RWPE2 (cell line): ENCODE measurements at places on chromosomes 11 and 22.
A peak's percentile ranks its signal among the peaks of the same experiment; 100 is the strongest.

GRCh38 chr11:6606471-6607189 is 3.1 kb downstream of the ILK start:
- DNase-seq, result peak; percentile 94

DNA sequence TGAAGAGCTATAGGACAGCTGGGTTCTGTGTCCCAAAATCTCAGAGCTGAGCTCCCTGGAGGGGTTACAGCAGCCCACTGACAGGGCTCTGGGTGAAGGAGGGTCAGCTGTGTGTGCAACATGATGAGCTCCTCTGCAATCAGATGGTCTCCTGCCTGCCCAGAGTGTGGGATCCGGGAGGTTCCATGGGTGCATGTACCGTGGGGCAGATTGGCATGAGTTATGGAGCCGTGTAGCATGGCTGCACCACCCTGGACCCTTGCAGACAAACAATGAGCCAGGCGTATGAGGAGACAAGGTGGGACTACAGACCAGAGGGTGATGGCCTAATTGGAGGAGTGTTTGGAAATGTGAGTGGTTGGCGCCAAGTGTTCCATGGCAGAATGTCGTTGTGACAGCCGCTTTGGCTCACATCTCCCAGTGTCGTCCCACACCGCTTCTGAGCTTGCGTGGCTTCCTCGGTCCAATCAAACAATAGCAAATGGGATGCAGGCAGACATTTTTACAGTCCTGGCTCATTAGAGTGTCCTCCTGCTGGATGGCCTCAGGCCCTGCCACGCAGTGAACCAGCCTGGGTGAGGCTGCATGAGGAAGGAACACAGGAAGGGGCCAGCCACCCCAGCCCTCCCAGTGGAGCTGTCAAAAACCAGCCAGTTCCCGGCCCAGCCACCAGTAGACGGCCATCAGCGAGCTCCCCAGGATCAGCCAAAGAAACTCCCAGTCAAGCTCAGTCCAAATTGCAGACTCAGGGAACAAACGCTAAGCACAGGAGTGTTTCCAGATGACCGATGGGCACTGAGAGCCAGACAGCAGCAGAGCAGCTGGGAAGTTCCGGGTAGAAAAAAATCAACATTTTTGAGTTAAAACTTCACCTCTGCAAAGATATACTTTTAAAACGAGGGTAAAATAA is 1066.9 kb downstream of the BRD1 start:
- DNase-seq, result no peak

DNA sequence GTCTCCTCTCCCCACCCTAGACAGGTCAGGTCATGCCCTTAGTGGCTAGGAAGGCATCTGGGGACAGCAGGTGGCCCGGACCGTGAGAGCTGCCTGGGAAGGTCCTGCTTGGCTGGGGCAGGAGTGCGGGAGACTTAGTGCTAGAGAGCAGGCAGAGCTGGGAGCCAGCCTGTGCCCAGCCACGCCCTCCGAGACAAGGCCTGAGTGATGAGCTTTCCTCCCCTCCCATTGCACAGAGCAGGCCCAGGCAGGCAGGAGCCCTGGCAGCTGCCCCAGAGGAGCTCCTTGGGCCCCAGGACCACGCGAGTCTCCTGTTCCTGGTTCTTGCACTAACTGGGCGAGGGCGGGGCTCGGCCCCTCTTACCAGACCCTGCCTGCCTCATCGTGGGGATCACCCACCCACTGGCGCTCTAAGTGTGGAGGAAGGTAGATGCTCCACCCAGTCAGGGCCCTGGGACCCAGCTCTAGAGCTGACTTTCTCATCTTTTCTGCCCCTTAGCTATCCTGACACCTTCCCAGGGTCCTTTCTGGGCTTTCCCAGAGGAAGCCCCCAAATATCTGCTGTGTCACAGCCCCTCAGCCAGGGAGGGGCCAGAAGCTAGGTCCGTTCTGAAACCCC is 44.9 kb downstream of the MACROD1 start:
- peak; percentile 90 for DNase-seq

GRCh38 chr11:12539572-12539971 is 134.6 kb upstream of the TEAD1 start:
- DNase-seq, result no peak

DNA sequence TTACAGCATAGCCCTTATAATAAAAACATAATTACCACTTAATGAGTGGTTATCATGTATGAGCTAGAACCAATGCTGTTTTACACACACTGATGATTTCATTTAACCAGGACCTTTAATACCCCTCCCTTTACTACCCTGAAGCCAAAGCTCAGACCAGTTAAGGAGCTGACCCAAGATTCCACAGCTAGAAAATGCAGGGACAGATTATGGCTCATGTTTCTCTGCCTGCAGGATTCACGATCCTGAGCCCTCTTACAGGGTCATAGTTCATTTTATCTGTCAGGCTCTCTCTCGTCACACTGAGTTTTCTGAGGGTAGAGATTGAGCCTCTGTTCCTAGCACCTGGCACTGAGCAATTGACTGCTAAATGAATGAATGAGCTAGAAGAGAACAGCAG is 27.4 kb downstream of the TUB start:
- DNase-seq, result no peak

GRCh38 chr11:84526250-84526649 is 1100.9 kb downstream of the DLG2 start:
- DNase-seq, result no peak

DNA sequence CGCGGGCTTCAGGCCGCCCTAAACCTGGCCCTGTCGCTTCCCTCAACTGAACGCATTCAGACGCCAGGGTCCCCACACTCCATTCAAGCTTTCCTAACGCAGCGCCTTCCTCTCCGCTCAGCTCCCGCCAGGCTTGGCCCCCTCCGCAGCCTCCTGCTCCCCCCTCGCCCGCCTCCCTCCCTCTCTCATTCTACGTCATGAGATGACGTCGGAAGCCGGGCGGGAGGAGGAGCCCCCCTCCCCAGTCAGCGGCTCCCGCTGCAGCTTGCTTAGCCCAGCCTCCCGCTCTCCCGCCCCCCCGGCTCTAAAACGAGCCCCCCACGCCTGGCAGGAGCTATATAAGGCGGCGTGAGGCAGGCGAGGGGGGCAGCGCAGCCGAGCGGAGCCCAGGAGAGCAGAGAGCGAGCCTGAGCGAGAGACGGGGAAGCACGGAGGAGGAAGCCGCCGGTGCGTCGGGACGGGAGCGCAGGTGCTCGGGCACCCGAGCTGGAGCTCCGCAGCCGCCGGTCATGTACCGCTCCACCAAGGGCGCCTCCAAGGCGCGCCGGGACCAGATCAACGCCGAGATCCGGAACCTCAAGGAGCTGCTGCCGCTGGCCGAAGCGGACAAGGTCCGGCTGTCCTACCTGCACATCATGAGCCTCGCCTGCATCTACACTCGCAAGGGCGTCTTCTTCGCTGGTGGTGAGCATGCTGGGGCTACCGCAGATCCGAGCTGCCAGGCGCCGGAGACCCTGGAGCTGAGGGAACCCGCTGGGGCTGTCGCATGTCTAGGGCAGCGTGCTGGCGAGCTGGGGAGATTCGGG is at the start of gene NPAS4:
Gene NPAS4, plus strand, starts transcription at position 365 of the 806 bp plus-strand sequence. Its CDS starts 145 bp downstream, at position 510.
- no peak for DNase-seq

GRCh38 chr22:49930596-49931412 is 12.4 kb downstream of the CRELD2 start:
- DNase-seq, result no peak

DNA sequence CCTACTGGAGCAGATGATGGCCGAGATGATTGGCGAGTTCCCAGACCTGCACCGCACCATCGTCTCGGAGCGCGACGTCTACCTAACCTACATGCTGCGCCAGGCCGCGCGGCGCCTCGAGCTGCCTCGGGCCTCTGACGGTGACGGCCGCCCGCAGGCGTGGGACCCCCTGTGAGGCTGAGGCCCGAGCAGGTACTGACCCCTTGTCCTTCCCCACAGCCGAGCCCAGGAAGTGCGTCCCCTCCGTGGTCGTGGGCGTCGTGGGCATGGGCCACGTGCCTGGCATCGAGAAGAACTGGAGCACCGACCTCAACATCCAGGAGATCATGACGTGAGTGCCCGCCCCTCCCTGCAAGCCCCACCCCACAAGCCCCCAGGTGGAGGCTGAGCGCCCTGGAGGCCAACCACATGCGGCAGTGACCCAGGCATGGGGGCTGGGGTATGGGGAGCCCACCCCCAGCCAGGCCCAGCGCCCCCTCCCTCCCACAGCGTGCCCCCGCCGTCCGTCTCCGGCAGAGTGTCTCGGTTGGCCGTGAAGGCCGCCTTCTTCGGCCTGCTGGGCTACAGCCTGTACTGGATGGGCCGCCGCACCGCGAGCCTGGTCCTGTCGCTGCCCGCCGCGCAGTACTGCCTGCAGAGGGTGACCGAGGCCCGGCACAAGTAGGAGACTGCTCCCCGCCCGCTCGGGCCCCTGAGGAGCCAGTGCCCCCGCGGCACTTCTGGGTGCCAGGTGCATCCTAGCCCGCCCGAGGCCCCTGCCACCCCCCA is 2.8 kb upstream of the SELENOO start:
- DNase-seq, result no peak

DNA sequence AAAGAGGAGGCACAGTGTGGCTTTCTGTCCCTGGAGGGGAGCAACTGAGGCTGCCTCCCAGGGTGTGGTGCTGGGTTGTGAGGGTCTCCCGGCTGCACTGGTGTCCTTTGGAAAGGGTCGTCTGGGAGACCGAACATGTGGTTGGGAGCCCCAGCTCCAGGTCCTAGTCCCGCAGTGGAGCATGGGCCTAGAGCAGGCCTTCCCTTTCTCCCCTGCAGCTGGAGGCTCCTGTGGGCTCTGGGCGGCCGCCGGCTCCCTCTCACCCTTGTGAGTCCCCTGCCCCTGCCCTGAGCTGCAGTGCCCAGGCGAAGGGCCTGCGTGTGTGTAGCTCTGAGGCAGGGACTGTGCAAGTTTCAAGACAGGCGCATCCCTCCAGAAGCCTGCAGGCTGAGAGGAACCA is 1492.7 kb downstream of the BRD1 start:
- DNase-seq, result peak; percentile 37

DNA sequence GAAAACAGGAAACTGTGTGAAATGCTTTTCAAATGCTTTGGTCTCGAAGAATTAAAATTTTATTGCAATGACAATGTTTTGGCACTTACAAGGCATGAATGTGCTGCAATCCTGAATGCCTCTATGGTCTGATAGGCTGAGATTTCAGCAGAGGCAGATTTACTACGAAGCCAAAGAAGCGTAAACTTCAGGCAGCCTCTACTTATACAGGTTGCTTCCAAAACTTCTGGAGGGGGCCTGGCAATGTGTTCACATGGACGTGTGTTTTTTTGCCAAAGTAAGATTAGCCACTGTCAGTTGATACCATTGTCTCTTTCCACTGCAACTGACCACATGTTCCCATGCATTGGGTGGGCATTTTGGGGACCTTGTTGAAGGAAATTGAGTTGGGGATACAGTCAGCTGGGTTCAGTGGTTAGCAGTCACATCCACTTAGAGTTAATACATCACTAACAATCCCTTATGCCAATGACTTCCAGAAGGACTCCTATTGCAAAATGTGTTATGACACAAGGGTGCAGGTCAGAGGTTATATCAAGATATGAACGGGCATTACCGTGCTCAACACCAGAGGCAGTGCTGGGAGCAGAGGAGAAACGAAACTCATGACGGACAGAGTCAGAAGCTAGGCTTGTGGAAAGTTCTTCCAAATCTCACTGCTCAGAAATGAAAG is 48.8 kb downstream of the ABTB2 start:
- DNase-seq, result no peak

DNA sequence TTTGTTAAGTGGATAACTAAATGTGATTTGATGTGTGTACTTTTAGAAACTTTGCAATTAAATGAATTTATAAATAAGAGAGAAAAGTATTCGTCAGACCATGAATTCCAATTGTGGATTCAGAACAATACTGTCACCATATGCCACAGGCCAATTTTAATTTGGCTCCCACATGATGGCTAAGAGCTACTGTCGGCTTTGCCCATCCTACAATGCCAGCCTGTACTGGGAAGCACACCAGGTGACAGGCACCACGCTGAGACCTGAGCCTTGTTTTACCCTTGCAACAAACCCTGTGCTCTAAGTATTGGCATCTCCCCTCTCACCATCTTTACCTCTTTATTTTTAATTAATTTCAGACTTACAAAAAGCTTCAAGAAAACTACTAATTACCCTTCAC is 14.0 kb downstream of the RAB30 start:
- DNase-seq, result no peak

DNA sequence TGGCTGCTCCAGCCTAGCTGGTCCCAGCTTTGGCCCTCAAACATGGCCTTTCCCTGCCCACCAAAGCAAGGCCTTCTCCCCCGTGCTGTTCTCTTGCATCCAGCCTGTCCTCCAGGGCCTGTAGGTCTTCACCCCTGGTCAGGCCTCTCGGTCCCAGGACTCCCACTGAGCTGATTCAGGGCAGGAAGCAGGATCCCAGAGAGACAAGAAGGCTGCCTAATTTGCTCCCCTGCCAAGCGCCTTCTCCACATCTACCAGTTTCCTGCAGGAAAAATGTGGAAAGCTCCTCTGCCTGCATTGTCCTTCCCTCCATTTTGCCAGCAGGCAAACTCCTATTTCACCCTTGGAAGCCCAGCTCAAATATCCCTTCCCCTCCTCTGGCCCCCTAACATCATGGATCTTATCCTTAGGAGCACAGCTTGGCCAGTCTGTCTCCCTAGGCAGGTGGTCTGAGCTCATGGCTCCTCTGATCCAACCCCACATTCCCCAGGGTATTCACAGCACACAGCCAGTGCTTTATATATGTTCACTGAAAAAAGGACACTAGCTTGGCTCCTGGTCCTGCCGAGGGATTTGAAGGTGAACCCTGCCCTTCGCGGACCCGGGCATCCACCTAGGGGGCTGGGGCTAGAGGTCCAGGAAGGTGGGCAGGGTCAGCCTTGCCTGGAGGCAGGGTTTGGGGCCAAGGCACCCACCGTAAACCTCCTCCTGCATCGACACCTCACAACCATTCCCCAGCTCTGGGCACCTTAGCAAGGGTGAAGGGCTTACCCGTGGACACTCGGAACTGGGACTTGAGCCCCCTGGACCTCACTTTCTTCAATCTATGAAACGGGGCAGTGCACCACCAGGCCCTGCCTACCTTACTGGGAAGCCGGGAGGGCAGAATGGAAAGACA is 968 bp downstream of the RHBDD3 start:
- no peak for DNase-seq

DNA sequence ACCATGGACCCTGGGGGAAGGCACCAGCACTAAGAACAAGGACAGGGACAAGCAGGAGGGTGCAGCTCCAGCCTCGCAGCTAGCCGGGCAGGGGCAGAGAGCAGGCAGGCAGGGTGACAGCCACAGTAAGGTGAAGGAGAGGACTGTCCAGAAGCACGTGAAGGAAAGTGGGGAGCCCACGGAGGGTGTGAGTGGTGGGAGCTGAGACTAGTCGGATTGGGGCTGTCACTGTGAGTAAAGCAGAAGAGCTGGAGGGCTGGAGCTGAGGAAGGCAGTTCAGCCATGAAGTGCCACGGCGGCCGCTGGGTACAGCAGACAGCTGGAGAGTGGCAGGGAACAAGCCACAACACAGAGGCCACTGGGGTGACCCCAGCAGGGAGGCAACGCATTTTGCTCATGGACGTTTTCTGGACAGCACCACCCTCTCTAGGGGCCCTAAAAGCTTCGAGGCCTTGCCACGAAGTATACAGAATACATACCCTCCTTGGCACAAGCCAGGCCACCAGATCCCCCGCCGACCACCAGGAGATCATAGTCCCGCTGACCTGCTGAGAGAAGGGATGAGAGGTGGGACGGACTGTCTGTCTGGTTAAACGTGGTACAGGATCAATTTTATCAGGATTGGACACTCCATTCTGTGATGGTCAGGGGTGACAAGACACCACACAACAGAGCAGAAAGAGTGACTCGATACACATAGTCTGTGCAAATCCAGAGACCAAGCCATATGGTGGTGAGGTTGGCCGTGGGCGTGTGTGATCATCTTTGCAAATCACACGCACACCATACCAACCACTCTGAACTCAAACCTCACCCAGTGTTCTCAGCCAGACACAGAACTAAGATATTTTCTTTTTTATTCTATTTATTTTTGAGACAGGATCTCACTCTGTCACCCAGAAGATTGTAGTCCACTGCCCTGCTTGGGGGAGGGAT is 10.8 kb upstream of the COMT start:
- no peak for DNase-seq
